ENCODE measurements at places on chromosomes 5 and 9.
A peak's percentile ranks its signal among the peaks of the same experiment; 100 is the strongest.

GRCh38 chr9:9846557-9846956 is 766.2 kb downstream of the PTPRD start:
- DNase-seq, result no peak

GRCh38 chr5:39661026-39661779 is 236.4 kb upstream of the DAB2 start:
- peak; percentile 28 for DNase-seq

GRCh38 chr5:134902071-134902801 is 2.7 kb upstream of the PCBD2 start:
- peak; percentile 28 for DNase-seq

DNA sequence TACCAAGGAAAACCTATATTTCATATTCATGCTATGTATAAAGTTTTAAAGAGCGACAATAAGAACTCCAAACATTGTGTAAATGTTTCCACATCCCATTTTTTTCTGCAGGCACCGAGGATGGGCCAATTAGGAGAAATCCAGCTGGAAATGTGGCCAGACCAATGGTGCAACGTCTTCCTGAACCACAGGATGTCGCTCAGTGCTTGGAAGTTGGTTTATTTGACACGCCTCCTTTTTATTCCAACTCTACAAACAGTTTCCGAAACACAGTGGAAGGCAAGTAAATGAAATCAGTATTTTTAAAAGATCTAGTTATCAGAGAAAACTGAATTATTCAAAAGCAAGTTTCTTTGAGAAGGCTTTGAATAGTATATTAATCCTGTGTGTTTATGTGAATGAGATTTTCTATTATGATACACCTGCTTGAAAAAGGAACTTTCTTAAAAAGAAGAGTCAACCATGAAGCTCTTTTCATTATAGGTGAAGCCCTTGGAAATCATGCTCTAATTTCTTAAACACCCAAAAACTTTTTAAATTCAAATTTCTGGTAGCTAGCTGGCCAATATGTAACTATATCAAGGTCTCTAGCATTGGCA is 9.1 kb downstream of the TYRP1 start:
- DNase-seq, result peak; percentile 65

DNA sequence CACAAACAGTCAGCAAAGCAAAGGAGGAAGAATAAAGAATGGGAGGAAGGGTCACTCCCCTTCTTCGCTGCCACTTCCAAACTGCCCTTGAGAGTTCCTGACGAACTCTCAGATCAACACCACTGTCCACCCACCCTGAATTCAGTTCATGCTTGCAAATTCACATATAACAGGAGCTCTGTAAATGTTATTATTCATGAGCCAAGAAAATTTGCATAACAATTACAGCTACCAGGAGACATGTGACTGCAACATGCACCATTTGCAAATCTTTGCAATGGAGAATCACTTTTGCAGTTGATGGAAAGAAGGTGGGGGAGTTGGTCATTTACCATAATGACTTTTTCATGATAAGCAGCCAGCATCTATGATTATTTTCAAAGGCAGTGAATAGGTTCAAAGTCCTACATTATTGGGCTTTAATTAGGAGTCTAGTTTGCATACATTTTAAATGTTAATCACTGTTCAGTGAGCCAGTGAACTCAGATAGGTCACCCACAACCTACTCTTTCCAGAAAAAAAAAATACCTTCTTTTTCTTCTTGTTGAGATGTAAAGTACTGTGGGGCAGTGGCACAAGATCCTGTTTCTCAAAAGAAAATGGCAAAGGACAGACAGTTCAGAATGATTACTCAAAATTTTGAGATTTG is 149.7 kb downstream of the CAAP1 start:
- DNase-seq, result no peak

GRCh38 chr9:34651876-34652601 is at the start of gene IL11RA:
TSS of gene IL11RA (plus strand) at chr9:34652185. CDS start at chr9:34655218, 3,033 bp downstream.
- DNase-seq, result peak; percentile 85

DNA sequence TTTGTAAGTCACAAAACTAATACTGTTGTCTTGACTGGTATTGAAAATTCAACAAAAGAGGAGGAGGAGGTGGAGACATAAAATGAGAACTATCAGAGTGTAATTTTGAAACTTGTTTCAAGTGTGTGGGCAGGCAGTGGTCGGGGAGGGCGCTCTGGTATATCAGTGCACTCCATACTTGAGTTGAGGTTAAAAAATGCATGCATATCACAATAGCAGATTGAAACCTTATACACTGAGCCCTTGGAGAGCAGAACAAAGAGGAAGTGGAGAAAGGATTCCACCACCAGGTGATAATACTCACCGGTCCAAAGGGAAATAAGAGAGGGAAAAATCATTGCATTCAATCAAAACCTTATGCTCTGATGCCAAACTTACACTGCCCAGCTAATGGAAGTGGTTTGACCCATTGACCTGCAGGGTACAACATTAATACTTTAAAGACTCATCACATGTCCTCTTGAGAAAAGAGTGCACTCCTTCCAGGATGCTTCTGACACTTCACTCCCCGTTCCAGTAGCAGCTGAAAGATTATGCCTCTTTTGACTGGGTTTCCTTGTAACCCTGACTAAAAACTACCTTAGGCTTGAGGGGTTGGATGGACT is 79.5 kb upstream of the FAM169A start:
- DNase-seq, result no peak
